ENCODE measurements at places on chromosomes 2 and 18.

- DNase-seq, result no peak
Measured at GRCh38 chr18:3620146-3621119, 170.5 kb downstream of the TGIF1 start.

DNA sequence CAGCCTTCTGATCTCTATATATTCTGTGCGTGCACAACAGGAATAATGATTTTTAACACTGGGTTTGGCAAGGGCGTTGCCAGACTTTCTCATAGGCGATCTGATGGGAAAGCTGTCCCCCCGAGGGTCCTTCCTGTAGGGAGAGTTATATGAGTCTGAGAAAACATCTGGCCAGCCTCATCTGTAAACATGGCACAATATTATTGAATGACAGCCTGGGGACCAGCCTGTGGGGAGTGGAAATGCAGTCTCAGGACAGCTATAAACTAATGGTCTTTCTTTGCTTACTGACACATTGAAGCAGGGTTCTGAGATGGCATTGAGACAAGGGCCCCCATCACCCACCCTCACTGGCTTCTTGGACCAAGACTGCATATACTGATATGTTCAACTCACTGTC lies 62.5 kb downstream of the CTIF start:
- DNase-seq, result no peak

- DNase-seq, result no peak
Measured at GRCh38 chr2:219733746-219734145, 106.3 kb downstream of the SLC4A3 start.

- DNase-seq, result no peak
Measured at GRCh38 chr18:62759704-62760402, 44.5 kb downstream of the PHLPP1 start.

- DNase-seq, result no peak
Measured at GRCh38 chr18:11899063-11899462, 9.1 kb downstream of the MPPE1 start.

DNA sequence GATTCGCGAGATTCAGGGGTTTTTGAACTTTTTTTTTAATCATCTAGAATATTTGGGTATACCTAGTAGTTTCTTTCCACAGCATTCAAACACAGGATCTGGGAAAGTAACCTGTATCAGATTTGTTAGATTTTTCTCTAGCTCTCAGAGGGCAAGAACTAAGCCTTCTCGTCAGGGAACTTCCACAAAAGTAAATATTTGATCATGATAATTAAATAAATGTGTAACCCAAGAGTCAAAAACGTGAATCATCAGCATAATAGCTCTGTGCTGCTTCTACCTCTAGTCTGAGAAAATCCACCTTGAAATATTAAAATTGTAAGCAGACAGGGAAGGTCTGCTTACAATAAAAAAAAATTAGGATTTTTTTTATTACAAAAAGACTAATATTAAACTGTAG lies 225.7 kb upstream of the SPOPL start:
- DNase-seq, result no peak

GRCh38 chr2:15760232-15760910 lies 168.7 kb downstream of the DDX1 start:
- no peak for DNase-seq

GRCh38 chr18:54529444-54529843 lies 61.6 kb upstream of the DYNAP start:
- no peak for DNase-seq

DNA sequence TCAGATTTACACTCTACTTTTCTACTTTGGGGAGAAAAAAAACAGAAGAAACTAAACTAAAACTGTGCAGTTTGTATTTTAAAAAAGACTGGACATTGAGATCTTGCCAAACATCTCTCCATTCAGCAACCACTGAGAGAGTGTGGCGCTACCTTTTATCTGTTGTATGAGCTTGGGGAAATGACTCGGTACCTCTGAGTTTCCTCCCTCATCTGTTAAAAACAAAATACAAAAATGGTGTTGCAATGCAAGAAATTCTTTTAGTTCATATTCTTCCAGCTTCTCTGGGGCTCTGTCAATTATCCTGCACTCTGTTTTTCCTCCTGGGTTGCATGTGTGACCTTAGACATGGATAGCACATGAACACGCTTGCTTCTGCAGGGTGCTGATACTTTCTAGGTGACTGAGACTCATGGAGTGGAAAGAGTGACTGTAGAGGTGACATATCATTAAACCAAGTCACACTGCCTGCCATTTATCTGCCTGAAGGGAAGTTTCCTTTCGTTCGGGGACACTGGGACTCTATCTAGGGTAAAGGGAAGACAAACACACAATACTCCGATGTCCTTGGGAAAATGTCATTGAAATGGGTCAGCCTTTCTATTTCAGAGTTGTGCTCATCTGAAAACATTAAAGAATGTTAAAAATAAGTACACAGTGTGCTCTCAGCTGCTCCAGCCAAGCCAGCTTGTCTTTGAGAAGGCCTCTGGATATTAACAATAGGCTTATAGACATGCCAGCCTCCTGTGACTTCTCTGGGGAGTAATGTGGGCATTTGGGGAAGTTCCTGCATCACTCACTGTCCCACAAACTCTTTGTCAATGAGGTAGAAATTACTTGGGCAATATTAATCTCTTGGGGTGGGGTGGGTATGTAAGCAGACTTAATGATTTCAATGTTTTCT lies 91.4 kb downstream of the TRIB2 start:
- no peak for DNase-seq

- no peak for DNase-seq
Measured at GRCh38 chr2:237235383-237236095, 149.8 kb downstream of the COPS8 start.

GRCh38 chr2:164840458-164840929 lies 1.1 kb downstream of the COBLL1 start:
- no peak for DNase-seq

- DNase-seq, result peak; percentile 63
Measured at GRCh38 chr2:230643576-230644291, 68.9 kb upstream of the CAB39 start.

GRCh38 chr2:100619951-100620350 lies 57.2 kb downstream of the PDCL3 start:
- no peak for DNase-seq

DNA sequence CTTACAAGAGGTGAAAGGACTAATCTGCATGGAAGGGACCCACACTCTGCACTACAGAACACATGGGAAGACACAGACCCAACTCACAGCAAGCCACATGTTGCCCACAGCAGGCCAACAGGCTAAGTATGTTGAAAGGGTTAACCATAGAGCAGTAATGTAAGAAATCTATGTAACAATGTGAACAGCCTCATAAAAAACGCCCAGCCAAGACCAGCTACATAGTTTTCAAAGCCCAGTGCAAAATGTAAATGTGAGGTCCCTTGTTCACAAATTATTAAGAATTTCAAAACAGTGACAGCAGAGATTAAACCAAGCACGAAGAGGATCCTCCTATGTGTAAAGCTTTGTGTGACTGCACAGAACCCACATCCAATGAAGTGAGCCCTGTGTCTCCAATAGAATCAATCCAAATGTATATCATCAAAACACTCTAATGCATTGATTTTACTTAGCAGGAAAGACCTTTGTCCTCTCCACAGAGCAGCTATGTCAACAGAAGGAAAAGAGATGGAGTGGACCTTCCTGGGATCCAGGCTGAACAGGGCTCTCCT lies 210.1 kb downstream of the AGPS start:
- no peak for DNase-seq

DNA sequence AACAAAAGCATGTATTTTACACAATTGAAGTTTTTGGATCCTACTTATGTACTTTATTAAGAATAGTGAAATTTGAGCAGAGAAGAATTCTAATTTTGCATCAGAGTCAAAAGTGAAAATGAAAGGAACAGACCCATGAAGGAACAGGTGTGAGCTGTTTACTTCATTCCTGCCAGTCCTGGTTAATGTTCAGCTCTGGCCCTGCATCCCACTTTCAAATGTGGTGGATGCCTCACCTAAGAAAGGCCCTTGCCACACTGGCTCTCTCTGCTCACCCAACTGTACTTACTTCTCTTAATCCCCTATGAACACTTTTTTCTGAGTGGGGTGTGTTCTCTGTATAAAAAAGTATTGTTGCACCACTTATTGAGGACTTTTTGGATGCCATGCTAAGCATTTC lies 22.2 kb downstream of the FAM110C start:
- DNase-seq, result no peak

DNA sequence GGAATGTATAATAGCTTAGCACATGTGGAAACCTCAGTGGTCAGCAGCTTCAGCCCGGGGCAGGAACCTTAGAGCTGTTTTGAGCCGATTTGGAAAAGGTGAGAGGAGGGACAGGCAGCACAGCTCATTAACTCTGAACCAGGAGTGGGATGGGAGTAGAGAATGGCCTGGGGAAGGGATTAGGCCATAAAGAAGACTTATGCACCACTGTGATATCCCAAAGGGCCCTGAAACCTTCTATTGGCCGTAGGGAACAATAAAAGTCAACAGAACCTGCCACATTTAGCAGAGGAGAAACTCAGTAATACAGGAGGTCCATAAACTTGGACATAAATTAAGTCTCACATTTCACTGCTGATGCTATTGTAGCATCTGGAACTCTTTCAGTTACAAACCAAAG lies 124.2 kb upstream of the REV1 start:
- DNase-seq, result no peak

- no peak for DNase-seq
Measured at GRCh38 chr2:104140361-104140760, 713.6 kb upstream of the POU3F3 start.

- no peak for DNase-seq
Measured at GRCh38 chr2:56656826-56657225, 473.0 kb downstream of the CCDC85A start.

GRCh38 chr2:25817630-25818029 lies 60.7 kb downstream of the ASXL2 start:
- DNase-seq, result no peak

GRCh38 chr2:219607931-219608330 lies 10.3 kb downstream of the STK11IP start:
- no peak for DNase-seq

- no peak for DNase-seq
Measured at GRCh38 chr2:241989074-241989473, 119.5 kb downstream of the RTP5 start.

DNA sequence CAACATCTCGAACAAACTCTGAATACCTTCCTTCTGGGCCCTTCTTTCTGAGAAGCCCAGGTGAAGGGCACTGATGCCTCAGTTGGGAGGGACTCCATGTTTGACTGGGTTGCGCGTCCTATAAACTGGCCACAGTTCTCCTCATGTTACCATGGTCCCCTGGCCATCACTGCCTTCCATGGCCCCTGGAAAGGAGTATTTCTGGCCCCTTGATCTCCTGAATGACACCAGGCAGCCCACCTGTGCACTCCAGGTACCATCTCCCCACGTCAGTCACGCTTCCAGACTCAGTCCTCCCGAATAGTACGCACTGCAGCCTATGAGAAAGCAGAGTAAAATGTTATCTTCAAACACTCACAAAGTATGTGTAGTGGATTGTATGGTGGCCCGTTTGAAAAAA lies 73.9 kb downstream of the ACKR3 start:
- no peak for DNase-seq

DNA sequence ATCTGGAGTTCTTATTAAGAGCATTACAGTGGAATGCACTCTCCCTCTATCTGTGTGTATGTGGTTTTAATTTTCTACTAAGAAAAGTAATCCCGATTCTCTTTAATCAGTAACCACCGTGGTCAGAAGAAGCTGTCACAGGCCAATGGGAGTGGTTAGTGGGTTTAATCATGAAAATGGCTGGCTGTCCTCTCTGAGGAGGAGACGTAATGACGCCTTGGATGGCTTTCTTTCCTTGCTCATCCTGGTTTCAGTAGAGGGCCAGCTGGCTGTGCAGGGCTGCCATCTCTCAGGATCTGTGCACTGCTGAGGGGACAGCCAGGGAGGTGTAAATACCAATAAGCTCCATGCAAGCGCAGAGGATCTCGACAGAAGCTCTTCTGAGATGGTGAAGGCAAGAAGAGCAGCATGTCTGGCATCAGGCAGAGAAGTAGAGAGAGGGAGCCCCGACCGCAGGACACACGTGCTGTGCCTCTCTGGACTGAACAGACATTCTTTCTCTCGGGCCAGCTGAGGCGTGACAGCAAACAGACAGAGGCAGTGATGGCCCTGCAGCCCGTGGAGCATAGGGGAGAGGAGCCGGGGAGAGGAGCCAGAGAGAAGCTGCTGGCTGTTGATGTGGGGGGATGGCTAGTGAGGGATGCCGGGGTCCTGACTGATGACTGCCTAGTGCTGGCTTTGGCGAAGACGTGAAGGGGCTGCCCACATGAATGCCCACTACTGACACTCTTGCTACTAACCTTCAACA lies 65.1 kb upstream of the DAPL1 start:
- no peak for DNase-seq

GRCh38 chr2:49937432-49937831 lies 783.1 kb upstream of the FSHR start:
- no peak for DNase-seq

DNA sequence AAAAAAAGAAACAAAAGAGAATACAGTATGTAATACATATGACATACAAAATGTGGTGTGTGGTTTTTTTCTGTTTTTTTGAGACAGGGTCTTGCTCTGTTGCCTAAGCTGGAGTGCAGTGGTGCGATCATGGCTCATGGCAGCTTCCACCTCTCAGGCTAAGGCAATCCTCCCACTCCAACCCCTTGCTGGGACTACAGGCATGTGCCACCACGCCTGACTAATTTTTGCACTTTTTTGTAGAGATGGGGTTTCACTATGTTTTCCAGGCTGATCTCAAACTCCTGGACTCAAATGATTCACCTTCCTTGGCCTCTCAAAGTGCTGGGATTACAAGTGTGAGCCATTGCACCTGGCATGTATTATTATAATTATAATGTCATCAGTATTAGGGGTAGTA lies 38.9 kb downstream of the DHX57 start:
- DNase-seq, result no peak

DNA sequence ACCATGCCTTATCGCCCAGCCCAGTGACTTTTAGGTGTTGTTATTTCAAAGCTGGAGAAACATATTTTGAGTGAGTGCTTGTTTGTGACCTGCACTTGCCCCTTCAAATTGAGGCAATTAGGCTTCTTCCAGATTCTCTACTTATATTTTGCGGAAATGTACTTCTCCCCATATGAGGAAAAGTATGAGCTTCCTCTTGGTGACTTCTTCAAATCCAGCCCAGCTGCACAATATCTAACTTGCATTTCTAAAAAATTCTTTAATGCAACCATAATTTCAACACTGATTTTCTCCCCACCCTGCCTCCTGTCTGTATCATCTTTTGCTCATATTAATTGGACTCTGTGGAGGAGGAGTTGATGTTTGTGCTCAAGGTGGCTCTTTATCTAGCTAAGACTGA lies 391.2 kb upstream of the POU3F3 start:
- DNase-seq, result no peak

DNA sequence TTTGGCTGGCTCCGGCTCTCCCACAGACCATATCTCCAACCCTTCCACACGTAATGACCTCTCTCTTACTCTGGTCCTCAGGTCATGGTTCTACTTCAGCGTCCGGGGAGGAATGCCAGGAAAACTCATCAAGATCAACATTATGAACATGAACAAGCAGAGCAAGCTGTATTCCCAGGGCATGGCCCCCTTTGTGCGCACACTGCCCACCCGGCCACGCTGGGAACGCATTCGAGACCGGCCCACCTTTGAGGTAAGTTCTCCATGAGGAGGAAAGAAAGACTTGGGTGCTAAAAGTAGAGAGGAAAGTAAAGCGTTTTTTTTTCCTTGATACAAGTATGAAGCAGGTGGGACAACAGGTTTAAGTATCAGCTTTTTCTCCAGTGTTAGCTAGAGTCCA lies 1.9 kb downstream of the AGBL5 start:
- DNase-seq, result no peak

- no peak for DNase-seq
Measured at GRCh38 chr2:236871500-236872001, 214.1 kb upstream of the COPS8 start.

Measured in activated CD4-positive, alpha-beta T cell treated with anti-CD3 and anti-CD28 coated beads for 4 hours (primary cell).